ENCODE measurements at places on chromosomes 2 and 18.

- DNase-seq = no peak
Observed at GRCh38 chr2:62654423-62654791, 51.1 kb upstream of the EHBP1 start.

DNA sequence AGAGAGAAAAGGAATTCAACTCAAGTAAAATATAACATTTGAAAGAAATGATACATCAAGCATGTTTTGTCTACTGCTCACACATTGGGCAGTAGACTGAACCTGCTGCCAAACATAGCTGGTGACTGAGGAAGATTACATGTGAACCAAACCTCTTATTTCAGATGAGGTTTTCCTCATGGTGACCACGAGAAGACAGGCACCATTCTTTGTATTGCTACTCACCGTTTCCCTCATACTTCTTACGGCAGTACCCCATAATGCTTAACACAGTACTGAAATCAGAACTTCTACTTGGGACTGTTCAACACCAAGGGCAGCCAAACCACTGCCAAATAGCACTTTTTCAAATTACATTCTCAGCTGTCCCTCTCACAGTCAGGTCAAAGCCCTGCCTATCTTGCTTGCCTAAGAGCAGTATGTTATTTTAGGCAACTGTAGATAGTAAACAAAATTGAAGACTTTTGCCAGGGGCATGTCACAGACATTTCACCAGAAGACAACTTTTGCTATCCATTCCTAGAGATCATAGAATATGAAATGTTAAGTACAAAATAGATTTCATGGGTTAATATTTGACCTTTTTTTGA lies 167.1 kb upstream of the DOK6 start:
- no peak for DNase-seq

GRCh38 chr2:20919297-20919800 lies 96.4 kb upstream of the LDAH start:
- no peak for DNase-seq

DNA sequence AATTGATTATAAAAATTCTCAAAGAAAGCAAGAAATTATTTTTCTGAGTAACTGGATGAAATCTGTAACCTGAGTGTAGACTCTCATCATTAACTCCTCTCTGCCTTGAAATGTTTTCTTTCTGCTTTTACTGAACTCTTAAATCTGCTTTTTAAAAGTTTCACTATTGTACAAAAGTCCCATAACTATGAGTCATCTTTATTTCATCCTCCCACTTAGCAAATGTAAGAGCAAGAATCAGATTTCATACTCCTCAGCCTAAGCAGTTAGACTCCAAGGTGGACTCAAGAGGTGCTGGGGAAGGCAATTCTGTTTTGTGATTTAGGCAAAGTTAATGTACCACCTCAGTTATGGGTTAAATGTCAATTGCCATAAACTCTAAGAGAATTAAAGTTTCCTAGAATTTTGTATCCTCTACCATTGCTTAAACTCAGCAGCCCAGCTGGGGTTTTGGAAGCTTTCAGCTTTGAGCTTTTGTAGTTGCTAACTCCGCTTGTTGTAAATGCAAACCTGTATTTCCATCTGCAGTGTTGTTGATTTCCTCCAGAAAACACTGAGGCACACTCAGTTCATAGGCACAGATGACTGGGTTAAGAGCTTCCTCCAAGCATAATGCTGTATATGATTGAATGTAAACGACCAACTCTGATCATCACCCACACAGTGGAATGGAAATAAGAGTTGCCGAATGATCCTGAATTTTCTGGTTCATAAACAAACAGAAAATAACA lies 268.8 kb downstream of the ARHGAP15 start:
- DNase-seq = no peak

DNA sequence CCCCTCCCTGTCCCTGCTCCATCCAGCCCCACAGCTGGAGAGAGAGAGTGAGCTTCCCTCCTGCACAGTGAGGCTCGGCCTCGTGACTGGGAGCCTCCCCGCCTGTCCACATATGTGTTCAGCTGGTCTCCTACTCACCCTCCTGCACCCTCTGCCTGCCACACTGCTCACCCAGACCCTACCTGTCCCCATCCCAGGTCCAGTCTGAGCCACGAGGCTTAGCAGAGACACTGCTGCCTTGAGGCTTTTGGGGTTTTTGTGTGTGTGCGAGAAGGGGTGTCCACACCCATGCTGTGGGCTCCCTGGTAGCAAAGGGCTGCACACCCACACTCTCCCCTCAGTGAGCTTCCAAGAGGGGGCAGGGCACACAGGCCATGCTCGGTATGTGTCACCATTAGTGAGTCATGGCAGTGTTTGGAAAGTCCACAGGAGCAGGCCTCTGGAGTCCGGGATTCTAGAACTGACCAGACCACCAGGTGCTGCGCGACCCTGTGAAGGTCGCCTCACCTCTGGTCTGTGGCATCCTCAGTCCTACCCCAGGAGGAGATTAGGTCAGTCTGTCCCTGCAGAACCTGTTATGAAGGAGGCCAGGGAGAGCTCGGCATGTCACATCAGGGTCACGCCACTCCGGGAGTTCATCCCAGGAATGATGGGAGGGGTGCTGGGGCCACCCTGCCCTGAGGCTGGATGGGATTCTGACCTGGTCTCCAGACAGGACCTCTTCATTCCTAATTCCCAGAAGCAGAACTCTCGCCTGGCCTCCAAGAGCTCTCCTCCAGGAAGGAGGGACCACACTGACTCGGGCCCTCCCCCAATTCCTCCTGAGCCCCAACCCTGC lies 39.9 kb upstream of the SMAD7 start:
- DNase-seq = no peak

- DNase-seq = no peak
Observed at GRCh38 chr2:130790804-130791616, 35.7 kb downstream of the AMER3 start.

GRCh38 chr18:74595431-74595830 lies 2.2 kb upstream of the ZNF407 start:
- DNase-seq = no peak

DNA sequence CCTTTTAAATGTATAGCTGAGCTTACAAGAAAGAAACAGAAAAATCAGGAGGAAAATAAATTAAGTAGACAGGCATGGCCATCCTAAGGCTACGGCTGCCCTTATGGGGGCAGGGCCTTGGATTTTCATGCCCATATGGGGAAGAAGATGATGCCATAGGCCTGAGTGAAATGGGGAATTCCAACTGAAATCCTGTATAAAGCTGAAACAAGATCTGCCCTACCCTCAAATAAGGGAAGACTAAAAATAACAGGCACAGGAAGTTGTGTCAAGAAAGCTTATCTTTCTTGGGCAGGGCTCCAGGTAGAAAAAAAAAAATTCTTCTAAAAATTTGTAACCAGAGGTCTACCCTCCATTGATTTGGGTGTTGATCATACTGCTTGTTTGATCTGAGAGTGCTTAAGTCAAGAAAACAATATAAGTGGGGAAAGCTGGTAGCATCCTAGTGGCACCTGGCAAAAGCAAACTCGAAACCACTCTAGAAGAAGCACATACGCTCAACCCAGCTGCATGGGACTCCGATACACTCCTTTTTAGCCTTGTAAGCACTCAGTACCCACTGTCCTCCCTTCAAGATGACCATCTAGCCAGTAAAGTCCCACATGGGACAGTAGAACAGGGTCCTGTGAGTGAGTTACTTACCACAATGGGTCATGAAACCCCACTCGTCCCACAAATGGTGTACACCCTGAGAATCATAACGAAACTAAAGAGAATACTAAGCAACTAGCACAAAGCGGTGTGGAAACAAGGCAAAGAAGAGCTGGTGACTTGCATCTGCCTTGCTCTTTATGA lies 22.3 kb downstream of the DNAH7 start:
- no peak for DNase-seq

DNA sequence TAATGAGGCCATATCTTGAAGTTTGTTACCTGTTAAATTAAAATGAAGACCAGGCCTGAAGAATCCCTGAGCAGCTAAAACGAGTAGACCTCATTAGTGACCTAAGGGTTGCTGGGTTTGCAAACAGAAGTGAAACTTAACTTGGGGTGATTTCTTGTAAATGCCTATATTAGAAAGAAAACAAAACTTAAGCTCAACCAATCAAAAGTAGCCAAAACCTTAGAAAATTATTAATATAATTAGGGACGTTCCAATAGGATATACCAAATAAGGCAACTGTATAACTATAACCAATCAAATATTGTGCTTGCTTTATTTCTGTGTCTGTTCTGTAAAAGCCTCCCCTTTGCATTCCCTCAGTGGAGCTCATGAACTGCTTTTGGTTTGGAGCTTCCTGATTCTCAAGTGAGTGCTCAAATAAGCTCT lies 137.9 kb upstream of the VRK2 start:
- DNase-seq = no peak

DNA sequence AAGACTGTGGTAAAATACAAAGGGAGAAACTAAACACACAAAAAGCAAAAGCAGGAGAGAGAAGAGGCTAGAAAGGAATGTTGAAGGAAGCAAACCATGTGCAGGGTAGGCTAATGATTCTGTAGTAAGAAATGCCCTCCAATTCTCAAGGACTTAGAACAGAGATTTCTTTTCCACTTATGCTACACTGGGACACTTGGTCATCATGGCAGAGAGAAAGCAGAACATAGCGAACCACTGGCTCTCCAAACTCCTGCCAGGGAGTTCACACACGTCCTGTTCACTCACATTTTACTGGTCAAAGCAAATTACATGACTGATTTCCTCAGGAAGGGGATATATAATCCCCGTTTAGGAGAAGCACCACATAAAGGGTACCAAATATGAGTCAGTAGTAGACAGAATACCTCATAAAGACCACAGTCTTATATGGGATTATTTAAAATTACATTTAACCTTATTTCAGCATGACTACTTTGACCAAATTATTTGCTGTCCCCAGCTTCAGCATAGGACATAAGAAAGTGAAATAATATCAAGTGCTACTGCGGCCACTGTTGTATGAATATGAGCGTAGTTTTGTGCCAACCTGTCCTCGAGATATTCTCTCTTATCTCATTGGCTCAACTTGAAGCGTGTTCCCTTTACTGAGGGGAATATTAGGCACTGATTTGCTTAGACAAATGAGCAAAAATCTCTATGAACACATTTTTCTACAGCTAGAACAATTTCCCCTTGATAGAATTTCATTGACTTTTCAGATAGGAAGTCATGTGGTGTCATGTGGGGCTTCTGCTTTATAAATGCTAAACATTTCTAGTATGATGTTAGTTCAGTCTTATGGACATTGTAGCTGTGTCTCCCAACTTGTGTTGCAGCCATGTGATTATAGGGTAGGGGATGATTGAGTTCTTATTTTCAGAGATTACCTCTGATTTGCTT lies 81.7 kb downstream of the FAM161A start:
- DNase-seq = no peak

GRCh38 chr18:34691614-34692013 lies 18.5 kb upstream of the DTNA start:
- no peak for DNase-seq

DNA sequence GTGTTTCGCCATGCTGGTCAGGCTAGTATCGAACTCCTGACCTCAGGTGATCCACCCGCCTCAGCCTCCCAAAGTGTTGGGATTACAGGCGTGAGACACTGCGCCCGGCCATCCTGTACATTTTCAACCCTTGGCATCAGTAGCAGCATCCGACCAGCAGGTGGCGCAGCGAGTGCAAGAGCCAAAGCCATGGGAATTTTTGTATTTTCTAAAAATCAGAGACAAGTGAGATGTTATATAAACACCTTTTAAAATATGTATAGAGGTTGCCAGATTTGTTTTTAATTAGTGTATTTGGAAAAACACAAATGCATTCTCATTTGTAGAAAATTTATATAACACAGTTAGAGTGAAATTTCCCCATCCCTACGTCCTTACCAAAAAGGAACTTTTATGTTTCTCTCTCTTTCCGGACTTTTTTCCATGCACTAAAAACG lies 36.8 kb downstream of the MOGAT1 start:
- DNase-seq = peak; percentile 87

DNA sequence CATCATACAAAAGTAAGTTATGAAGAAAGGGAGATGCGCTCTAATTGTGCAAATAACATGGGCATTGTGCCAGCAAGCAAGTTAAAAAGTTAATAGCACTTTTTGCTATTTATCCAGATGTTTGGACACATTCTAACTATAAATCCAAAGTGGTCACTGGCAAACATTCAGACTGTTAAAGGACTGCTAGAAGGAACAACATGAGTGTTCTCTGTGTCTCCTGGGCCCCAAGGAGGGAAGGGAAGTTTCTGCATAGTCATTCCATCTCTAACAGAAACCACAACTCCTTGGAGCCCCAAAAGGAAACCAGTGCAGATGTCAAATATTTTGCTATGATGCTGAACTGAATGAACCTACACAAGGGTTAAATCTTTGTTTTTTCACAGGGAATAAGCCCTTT lies 213.3 kb upstream of the HNRNPA3 start:
- DNase-seq = no peak

DNA sequence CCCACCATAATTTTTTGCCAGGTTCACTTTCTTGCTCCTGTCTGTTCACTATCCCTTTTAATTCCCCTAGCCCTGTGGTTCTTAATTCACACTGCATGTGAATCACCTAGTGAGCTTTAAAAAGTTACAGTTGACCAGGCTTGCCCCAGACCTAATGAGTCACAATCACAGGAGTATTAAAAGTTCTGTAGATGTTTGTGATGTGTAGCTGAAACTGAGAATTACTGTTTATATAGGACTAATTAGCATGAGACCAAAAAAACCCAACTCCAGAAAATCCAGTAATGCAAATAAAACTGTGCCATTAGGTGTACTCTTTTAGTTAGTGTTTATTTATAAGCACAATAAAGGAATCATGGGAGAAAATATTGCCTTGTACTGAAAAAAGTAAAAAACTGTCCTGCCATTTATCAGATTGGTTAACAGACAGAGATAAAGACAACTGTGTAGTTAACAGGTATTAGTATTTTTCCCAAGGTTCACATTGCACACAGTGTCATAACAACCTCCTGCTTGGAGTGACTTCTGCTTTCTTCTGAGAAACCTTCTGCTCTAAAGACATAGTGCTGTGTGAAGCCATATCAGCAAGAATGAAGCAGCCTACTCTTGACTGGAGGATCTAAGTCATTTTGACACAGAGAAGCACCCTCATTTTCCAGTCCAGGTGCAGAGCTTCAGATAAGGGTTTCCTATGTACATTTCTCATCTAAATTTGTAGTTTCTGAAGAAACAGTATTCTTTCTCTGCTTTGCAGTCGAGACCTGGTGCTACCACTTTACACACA lies 39.0 kb downstream of the VAPA start:
- no peak for DNase-seq

Measured in colonic mucosa (tissue), 4 donors.